ENCODE measurements at places on chromosomes 7 and 10.

DNA sequence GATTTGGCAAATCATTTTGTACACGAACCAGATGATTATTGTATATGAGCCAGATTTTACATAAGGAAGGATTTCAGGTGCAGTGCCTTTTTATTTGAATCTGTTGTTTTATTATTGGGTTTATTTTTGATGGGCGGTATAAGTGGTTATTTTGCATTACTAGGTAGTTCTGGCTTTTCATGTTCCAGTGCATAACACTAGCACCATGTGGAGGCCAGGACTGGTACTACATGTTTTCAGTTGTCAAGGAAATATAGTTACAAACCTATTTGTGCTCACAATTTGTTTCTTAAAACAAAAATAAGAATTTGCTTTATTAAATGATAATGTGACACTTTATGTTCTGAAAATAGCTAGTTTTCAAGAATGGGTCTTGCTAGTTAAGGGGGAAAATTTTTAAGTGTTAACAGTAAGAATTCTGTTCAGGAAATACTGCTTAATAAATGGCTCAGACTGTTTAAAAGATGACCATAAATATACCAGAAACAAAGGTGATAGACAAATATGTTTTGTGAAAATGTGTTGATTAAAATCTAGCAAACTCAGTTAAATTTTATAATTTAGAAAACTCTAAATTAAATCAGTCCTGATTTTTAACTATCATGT is 7.1 kb upstream of the SEMA3E start:
- DNase-seq, result no peak

GRCh38 chr7:16838386-16838785 is 33.6 kb upstream of the AGR2 start:
- DNase-seq, result no peak

DNA sequence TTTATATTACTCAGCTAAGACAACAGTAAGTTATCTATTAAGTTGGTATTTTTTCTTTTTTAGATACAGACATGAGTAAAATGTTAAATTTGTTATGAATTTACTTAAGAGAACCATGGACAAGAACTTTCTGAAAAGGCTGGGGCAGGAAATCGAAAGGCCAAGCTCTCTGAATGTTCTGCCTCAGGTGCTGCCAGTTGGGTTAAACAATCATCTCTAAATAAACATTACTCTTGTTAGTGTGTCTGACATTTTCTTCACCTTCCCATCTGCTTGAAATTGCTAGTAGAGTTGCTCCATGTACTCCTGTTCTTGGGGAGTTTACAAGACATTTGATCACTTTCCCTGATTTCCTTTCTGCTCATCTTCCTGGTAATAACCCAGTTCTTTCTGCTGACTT is 87.5 kb downstream of the ANKRD7 start:
- DNase-seq, result no peak

GRCh38 chr10:72953687-72954086 is 919 bp downstream of the PLA2G12B start:
- DNase-seq, result no peak

GRCh38 chr7:9029681-9030530 is 596.5 kb downstream of the NXPH1 start:
- no peak for DNase-seq

DNA sequence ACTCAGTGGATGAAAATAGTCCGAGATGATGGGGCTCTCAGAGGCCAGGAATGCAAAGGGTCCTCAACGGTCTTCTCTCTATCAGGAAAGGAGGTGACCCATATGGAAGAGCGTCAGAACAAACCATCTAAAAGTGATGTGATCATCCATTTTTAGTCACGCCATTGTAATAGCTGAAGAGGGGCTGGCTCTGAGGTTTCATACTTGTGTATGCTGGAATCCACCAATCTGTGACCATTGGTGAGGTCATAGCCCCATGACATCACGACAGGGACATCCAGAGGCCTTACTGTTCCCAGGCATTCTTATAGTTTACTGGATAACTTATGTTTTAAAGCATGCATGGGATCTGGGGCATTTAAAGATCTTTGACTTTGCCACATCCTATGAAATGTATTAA is 83.6 kb downstream of the C10orf90 start:
- DNase-seq, result no peak

DNA sequence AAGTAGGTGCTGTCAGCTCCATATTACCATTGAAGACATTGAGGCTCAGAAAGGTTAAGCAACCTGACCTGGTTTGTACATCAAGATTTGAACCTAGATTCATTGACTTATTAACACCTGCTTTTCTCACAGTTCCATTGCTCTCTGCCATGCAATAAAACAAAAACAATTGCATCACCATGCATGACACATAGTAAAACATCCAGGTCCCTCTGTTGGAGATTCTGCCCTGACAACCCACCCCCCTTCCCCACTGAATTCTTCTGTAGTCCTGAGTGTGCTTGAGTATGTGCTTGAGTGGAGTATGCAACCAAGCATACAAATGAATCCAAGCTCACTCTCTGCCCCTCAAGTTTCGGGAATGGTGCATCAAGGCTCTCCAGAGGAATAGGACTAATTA is 6.0 kb upstream of the LMBR1 start:
- DNase-seq, result no peak

- DNase-seq, result no peak
These were observed 86.8 kb downstream of the GPR158 start for GRCh38 chr10:25261558-25261957.

DNA sequence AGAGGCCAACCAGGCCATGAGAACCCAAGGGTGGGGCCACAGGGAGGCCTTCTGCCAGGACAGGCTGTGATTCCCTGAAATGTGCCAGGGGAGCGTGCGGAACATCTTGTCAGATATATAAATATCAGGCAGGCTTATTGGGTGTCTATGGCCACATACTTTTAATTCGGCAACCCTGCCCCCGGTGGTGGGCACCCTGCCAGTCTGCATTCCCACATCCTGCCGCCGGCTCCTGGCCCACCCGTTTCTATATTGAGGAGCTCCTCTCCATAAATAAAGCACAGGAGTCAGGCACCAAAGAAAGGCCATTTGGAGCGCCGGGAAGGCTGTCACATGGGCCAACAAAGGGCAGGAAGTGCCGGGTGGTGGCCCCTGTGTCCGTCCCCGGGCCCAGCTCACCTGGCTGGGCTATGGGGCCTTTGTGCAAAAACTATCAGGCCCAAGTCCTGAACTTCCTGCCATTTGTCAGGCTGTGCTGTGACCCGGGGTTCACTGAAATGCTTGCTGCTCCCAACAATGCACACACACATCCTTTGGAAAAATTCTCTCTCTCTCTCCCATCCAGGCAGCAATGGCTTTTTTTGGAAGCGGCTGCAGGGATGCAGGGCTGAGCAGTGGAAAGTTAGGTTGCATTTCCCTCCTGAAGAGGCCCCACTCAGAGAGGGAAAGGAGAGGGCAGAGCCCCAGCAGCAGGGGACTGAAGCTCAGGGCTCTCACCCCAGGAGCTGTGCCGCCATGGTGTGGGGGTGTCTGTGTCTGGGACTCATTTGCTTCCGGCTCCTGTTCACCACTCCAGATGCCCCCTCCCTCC is 25.0 kb upstream of the PODXL start:
- no peak for DNase-seq

DNA sequence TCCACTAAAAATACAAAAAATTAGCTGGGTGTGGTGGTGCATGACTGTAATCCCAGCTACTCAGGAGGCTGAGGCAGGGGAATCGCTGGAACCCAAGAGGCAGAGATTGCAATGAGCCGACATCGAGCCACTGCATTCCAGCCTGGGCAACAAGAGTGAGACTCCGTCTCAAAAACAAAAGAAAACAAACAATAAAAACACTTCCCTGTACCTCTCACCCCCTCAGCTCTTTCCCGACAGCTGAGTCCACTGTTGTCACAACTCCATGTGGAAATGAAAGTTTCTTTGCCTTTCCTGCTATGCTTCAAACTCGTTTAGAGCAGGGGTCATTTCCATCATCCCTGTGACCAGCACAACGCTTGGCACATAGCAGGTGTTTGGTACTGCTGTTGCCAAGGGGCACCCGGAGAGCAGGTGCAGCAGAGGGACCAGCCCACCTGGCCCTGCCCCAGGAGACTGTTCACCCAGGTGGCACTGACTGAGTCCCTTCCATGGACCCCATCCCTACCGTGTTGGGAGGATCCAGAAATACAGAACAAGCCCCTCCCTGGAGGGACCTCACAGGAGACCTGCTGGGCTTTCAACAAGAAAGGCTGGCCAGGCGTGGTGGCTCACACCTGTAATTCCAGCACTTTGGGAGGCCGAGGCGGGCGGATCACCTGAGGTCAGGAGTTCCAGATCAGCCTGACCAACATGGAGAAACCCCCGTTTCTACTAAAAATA is 4.9 kb downstream of the TMEM130 start:
- no peak for DNase-seq

DNA sequence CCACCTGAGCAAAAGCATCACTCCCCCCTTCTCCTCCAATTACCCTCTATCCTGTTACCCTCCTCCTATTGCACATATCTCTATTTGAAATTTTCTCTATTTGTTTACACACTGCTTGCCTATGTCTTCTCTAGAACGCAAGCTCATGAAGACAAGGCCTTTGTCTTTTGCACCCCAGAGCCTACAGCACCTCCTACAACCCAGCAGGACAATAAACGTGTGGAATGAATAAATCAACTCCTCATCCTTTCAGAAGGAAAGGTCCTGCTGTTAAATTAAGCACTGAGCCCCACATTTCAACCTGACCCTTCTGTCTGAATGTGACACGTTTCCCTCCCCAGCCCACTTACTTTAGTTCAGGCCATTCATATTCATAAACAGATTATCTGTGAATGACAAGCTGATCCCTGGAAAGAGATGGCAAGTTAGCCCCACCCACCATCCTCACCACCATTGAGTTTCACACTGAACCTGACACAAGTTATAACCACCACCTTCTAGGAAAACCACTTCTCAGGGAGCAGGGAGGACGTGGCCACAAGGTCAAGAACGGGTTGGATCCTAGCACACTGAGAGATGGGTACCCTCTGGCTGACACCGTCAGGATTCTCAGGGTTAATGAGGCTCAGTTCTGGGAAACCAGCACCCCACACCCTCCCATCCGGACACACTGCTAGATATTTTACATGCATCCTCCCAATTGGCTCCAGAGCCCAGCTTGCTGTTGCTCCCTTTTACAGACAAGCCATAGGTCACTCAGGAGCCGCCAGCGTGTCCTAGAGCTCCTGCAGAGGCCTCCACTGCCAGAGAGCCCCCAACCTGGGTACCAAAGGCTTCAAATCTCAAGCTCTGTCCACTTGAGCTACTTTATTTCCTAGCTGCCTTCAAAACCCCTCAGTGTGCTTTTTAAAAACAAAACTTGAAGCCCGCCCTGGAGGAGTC is 934 bp downstream of the PRTFDC1 start:
- peak; percentile 3 for DNase-seq

DNA sequence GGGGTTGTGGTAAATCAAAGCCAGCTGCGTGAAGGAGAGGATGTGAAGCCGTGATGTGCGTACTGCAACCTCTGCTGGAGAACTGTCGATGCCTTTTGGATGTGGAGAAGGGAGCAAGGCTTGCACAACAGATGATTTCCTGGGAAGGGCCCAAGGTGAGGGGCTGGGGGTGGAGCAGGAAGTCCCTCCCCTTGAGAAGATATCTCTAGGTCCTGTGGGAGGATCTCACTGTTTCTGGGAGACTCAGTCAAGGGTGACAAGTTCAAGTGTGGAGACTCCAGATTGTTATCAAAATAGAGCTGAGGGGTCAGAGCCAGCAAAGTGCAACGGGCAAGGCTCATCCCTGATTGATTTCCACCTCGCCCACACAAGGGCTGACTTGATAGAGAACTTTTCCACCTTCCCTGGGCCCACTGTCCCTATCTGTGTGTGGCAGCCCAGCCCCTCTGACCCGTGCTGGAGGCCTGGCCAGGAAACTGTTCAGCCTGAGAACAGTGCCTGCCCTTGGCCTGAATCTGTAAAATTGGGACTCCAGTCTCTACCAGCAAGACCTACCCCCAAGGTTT is 55.0 kb downstream of the COL13A1 start:
- no peak for DNase-seq

- no peak for DNase-seq
These were observed 76.0 kb downstream of the PCGF5 start for GRCh38 chr10:91296471-91296870.

GRCh38 chr7:249989-250388 is 40.0 kb upstream of the FOXL3 start:
- no peak for DNase-seq

GRCh38 chr10:110008518-110009339 is 945 bp downstream of the ADD3 start:
- DNase-seq, result peak; percentile 80

GRCh38 chr10:77377034-77377433 is 260.6 kb downstream of the KCNMA1 start:
- no peak for DNase-seq

DNA sequence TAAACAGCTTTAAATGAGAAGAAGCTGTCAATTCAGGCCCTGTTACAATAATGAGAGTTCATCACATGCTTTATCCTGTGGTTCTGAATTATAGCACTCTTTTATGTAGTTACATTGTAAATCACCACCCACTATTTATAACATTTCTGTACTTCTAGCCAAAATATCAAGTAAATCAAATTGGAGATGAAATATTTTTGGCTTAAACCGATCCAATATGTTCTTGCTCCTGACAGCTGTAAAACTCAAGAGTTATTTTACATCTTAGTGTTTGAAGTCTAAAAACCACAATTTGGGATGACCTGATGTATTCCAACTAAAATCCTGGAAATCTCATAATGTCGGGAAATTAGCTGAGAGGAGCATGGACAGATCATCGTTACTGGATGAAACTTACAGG is 371.2 kb upstream of the LRRN3 start:
- DNase-seq, result no peak

DNA sequence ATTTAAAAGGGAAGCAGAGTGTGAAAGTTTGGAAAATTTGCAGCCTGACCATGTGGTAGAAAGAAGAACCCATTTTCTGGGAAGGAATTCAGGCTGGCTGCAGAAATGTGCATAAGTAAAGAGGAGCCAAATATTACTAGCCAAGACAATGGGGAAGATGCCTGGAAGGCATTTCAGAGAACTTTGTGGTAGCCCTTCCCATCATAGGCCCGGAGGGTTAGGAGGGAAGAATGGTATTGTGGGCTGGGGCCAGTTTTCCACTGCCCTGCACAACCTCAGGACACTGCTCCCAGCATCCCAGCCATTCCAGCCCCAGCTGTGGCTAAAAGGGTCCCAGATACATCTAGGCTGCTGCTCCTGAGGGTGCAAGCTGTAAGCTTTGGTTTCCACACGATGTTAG is 278.5 kb upstream of the BMPER start:
- no peak for DNase-seq

DNA sequence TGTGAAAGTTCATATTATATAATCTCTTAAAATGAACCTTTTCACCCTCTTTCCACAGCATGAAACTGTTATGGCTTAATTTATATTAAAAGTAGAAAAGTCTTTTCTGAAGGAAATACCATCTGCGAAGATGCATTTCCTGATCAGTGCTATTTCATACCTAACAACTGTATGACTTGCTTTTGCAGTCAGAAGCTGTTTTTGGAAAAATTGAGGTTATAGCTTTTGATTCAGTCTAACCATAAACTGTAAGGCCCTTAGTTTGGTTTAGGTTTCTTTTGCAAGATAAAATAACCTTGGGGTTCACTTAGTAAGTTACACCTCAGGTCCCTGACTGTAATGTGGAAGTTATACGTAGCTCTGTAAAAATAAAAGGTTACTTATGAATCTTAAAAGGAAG is 22.7 kb upstream of the PARP12 start:
- no peak for DNase-seq

GRCh38 chr10:49091450-49092210 is 23.7 kb downstream of the VSTM4 start:
- DNase-seq, result no peak

Data from CD4-positive, alpha-beta memory T cell (primary cell).